Small intestine (tissue), 16 donors: ENCODE measurements at places on chromosomes 4 and X. TPM values are rescaled to one million over a fixed set of nuclear protein-coding genes. Genes with fewer than 3 reads are reported as not detected.

The FDCSP gene
- not detected for polyA plus RNA-seq

The CCNG2 gene
- 9.2 TPM for polyA plus RNA-seq

The MTMR8 gene
- polyA plus RNA-seq: 2.5 TPM

The RBM46 gene
- not detected for polyA plus RNA-seq

The PNMA5 gene
- polyA plus RNA-seq: not detected

The CACNA1F gene
- 0.22 TPM for polyA plus RNA-seq

GRCh38 chr4:177322266-177322665, 12.6 kb downstream of the NEIL3 start:
- DNase-seq: peak; percentile 28

DNA sequence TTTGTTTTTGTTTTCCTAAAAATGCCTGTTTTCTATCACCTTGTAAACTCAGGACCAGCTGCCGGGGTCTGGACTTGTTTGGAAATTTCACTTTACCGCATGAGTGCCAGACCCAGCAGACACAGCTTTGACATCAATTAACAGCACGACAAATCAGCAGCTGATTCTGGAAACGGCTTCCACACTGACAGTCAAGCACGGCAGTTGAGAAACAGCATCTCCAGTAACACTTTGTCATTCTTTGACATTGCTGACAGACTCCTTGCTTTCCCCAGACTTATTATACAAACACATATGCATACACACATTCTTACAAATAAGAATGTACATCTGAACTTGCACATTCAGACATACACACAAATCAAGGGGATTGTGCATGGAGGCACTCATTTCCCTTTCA, 1017.6 kb upstream of the HS3ST1 start:
- no peak for DNase-seq

DNA sequence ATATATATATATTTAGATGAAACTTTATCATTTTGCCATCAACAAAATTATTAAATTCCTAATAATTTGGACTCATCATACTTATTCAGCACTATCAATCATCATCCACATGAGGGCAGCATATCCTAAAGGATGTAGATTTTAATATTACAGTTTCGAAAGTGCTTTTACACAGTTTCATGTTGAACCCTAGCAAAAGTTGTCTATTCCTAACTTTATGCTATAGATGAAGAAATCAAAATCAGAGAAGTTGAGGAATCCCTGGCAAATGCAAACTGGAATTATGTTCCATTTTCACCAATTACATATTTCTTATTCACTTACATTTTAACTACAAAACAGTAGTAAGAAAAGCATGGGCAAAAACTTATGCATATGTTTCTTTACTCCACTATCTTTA, 36.6 kb upstream of the UGT2A1 start:
- DNase-seq: peak; percentile 61

DNA sequence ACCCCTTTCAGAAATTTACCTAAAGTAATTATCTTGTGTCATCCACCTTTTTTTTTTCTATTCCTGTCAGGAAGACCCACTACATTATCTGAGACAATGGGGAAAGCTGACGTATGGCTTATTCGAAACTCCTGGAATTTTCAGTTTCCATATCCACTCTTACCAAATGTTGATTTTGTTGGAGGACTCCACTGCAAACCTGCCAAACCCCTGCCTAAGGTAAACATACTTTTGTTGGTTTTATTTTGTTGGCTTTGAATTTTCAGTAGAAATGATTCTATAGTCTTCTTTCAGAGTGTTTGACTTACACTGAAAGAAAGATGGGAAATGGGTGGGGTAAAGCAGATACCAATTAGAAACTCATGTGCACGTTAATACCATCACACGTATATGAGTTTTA, 2.2 kb downstream of the UGT2B7 start:
- DNase-seq: no peak

DNA sequence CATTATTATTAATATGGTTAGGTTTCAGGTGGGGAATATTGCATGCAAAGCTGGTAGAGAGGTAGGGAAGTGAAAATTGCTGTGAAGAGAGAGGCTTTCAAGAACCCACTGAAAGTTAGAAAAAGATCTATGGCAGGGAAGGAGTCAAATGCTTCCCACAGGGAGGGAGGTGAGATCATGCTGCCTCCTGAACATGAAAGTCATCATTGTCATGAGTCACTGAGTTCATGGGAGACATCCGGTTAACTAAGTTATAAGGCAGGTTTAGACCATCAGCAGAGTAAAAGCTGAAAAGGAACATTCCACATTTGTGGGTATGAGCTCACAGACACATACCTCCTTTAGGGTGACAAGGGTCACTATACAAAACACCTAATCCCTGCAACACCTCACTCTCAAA, 16.2 kb downstream of the GATB start:
- DNase-seq: no peak

- no peak for DNase-seq
Observed at GRCh38 chrX:21968333-21968732, 27.8 kb downstream of the SMS start.

- no peak for DNase-seq
Observed at GRCh38 chrX:118652717-118653116, 74.7 kb upstream of the IL13RA1 start.

DNA sequence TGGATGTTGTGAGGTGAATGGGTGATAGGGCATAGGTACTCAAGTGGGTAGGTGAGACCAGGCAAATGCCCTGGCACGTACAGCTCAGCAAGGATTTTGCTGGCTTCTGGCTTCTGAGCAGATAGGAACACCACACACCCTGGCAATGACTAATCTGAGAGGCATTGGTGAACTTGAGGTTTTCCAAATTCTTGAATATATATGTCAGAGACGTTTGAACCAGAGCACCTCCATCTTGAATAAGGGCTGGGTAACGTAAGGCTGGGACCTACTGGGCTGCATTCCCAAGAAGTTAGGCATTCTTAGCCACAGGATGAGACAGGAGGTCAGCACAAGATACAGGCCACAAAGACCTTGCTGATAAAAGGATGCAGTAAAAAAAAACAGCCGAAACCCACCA, 204.5 kb downstream of the NLGN4X start:
- no peak for DNase-seq
